ENCODE measurements at places on chromosomes 6 and 20. TPM values are rescaled to one million over a fixed set of nuclear protein-coding genes. Genes with fewer than 3 reads are reported as not detected.
A peak's percentile ranks its signal among the peaks of the same experiment; 100 is the strongest.

Gene SF3B5
- 129 TPM for polyA plus RNA-seq

Gene OLIG3
- not detected for polyA plus RNA-seq

Gene BMP7
- polyA plus RNA-seq: 78.2 TPM

Gene CST7
- polyA plus RNA-seq: 0.79 TPM

Gene PRR18
- 0.21 TPM for polyA plus RNA-seq

DNA sequence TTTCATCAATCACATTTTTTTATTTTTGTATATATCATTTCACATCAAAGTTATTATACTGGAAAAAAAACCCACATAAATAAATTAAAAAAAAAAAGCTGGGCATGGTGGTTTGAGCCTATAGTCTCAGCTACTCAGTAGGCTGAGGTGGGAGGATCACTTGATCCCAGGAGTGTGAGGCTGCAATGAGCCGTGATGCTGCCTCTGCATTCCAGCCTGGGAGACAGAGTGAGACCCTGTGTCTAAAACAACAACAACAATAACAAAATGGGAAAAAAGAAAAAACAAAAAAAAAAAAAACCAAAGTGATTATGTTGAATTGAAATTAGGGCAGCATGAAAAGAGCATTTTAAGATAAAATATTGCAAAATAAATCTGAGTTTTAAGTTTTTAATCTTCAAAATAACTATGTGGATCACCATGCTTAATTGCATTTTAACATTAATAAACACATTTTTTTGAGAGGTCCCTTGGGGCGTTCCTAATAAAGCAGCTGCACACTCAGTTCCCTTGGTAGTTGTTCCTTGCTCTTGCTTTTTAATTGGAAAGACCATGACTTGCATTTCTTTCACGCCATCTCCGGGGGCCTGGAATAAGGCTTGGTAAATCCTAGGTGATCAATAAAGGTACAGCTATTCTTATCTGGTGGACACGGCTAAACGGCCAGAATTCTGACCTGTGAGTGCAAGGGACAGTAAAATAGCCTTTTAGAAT, 15.1 kb downstream of the NOX3 start:
- DNase-seq: no peak

GRCh38 chr6:44116641-44117382, 10.4 kb downstream of the MRPL14 start:
- DNase-seq: no peak

GRCh38 chr20:51275826-51276225, 252.9 kb upstream of the KCNG1 start:
- DNase-seq: no peak

DNA sequence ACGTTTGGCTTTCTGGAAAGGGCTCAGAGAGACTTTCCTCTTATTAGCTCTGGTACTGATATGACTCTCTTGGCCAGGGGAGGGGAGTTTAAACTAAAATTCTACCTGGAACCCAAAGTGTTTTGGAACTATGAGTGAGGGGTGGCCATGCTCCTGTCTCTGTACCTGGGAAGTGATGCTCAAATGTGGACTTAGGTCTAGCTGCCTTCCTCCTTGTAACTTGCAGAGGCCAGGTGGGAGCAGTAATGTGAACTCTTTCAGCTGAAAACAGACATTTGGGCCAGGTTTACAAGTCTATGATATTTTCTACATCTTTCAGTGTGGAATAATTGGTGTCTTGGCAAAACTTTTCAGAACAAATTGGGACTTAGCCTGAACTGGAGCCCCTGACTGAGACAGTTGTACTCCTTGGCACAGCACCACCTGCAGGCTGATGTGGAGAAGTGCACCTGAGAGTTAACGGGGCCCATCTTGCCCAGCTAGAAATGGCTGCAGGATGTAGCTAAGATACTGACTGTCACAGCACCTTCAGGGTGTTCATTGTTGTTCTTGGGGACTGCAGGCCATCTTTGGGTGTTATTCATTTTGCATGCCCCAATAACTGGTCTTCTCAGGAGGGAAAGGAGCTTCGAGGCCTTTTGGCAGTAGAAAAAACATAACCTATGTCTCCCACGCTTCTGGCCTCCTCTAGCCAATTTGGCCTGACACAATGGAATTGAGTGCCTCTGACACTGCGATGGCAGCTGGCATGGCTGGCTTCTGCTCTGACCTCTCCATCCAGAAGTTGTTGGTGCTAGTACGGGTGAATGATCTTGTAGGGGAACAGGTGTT, 37.1 kb downstream of the CD109 start:
- peak; percentile 31 for DNase-seq

DNA sequence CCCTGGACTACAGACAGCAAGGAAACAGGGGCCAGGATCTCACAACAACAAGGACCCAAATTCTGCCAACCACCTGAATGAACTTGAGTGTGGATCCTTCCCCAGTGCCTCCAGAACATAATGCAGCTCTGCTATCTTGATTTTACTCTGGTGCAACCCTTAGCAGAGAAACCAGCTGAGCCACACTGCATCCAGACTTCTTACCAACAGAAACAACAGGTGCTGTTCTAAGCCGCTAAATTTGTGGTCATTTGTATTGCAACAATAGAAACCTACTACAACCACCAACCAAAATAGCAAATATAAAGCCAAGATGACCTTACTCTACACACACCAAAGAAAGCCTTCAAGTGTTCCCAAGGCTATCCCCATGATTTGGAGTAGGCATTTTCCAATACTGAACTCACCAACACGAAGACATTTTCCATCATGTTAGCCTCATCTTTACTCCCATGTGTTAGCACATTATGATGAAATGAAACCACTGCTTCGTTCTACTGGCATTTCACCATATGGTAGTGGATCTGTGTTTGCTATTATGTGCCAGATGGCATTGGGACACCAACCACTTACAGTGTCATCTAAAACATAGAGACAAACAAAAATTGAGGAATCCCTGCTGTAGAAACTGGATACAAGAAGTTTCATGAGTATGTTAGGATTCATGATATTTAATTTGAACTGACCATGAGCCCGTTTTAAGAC, 249.8 kb upstream of the ID4 start:
- no peak for DNase-seq

- DNase-seq: no peak
These were observed 30.4 kb downstream of the ATXN1 start for GRCh38 chr6:16730738-16731477.

DNA sequence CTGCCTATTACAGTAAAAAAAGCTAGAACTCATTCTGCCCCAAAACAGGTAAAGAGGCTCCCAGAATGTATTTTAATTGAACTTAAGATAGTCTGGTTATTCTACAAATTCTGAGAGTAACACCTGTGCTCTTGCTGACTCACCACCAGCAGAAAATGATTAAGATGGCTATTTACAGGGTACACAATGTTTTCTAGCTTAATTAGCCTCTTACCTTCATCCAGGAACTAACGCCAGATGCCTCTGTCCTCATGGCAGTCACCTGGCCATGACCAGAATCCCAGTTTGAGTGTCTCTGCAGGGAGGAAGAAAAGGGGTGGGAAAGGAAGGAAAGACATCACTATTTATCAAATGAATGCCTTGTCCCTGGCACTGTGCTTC, 31.3 kb upstream of the PPP1R3G start:
- no peak for DNase-seq

- no peak for DNase-seq
These were observed 33.8 kb upstream of the AKAP12 start for GRCh38 chr6:151205721-151206600.

DNA sequence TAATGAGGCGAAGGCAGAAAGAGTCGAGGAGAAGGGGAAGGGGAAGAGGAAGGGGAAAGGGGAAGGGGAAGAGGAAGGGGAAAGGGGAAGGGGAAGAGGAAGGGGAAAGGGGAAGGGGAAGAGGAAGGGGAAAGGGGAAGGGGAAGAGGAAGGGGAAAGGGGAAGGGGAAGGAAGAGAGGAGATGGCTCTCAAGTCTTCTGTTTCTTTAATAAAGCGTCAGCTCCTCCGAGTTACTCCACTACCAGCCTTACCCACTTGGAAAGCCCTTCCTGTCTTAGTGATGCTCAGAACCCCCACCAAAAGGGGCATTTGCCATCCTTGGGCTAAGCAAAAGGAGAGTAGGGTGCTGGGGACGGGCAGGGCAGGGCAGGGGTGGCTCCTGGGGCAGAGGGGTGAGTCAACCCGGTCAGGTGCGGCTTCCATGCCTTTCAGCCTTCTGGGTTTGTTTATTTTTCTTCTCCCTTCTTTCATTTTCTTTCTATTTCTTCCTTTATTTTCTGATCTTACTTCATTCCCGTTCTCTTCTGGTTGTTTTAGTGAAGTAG, 476 bp upstream of the CLIC5 start:
- no peak for DNase-seq

All from right renal cortex interstitium (tissue), 3 donors.